ENCODE measurements at places on chromosomes 1 and 21.

GRCh38 chr1:18064534-18064933 is 43.1 kb upstream of the IGSF21 start:
- DNase-seq: no peak

DNA sequence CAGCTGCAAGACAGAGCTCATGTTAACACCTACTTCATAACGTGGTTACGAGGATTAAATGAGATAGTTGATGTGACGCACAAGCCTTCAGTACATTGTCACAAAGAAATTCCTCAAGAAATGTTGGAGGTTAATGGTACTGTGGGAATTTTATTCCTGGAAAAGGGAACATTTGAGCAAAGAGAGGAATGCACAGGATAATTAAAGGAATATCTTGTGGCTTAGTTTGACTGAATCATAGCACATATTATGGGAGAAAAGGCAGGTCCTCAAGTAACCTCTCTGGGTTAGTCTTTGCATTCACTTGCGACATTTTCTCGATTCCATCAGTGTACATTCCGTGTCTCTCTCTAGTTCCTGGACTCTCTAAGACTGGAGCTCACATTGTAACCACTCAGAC is 300.2 kb upstream of the DUSP10 start:
- DNase-seq: no peak

GRCh38 chr1:28864695-28865094 is 49.7 kb upstream of the EPB41 start:
- DNase-seq: no peak

DNA sequence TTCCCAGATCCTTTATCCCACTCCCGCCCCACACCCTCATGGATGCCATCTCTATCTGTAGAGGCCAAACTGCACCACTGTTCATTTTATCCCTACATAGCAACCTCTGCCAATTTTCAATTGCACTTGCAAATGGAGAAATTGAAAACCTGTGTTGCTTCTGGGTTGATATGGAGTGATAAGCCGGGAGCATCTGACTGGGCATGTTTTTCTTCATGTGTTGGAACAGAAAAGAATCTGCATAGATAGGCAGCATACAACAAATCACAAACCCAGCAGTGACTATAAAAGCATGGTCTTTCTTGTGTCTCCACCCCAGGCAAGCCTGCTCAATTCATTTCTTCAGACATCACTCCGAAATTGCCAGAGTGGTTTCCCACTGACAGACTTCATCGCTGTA is 608.8 kb upstream of the CAMK1G start:
- DNase-seq: no peak

DNA sequence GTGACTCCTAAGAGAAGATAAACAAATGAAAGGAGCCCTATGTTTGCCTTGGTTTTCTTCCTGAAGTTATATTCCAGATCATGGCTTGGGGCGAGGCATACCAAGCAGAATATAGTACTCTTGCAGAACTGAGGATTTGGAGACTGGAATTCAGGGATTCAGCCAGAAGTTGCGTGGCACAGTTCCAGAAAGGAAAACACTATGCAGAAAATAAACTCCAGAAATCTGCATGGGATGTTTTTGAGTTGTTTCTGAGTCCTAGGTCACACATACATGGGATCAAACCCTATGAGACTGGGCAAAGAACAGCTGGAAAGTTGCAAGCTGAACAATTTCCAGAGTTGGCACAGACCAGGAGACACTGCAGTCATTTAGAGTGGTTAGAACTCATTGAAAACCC is 42.9 kb upstream of the IFFO2 start:
- DNase-seq: no peak
